Astrocyte (in vitro differentiated cells and primary cell): ENCODE measurements at places on chromosomes 5 and 9.
A peak's percentile ranks its signal among the peaks of the same experiment; 100 is the strongest.

GRCh38 chr5:54305737-54306136, 4.6 kb downstream of the ARL15 start:
- no peak for DNase-seq

- no peak for DNase-seq
Measured at GRCh38 chr9:88270413-88270812, 117.8 kb upstream of the SPIN1 start.

GRCh38 chr9:137049544-137050449, 3.8 kb upstream of the NPDC1 start:
- DNase-seq, result no peak

DNA sequence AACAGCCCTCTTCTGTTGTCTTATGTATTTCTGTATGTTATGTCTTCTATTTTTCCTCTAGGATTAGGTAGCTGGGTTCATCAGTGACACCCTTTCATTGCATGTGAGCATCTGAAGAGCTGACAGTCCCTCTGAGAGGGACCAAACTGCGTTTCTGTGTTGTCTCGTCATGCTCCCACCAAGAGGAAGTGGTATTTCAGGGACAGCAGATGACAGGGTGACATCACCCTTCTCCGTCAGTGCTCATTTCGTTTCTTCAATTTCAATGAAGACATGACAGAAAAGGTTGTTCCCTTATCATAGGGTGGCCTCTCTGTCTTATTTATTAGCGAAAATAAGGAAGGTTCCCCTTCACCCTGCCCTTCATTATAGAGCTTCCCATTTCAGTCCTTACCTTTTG, 225.9 kb upstream of the NR4A3 start:
- DNase-seq, result no peak

DNA sequence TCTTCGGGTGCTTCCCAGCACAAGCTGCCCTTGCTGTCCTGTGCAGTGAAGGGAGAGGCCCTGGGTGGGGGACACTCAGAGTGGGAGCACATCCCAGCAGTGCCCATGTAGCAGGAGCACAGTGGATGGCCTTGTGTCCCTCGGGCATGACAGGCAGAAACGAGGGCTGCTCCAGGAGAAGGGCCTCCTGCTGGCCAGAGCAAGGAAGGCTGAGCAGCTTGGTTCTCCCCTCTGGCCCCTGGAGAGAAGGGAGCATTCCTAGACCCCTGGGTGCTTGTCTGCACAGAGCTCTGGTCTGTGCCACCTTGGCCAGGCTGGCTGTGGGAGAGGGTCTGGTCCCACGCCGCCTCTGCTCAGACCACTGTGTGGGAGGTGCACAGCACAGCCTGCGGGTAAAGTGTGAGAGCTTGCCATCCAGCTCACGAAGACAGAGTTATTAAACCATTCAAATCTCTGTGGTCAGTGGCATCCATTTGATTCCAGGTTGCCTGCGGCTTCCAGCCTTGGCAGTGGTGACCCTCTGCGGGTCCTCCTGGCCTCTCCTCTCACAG, 18.3 kb downstream of the FBXW5 start:
- DNase-seq, result no peak

DNA sequence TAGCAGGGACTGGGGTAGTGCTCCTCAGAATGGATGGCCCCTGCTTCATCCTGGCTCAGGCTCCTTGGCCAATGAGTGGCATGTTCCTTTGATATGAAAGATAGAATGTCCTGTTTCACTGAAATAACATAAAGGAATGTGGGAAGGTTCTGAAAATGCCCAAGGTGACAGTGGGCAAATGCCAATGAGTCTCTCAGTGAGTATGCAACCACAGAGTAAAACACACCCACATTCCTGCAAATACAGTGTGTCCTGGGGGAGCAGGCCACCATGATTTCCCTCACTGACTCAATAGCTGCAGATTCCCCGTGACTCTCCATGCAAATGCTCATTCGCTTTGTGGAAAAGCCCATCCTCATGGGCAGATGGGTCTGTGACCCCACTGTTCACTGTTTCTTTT, 36.4 kb downstream of the ZNF366 start:
- DNase-seq, result peak; percentile 70
